ENCODE measurements at places on chromosomes 3 and 15.
A peak's percentile ranks its signal among the peaks of the same experiment; 100 is the strongest.

GRCh38 chr3:10290481-10291176 lies 2.1 kb downstream of the GHRL start:
- no peak for DNase-seq

- DNase-seq, result peak; percentile 53
These were observed 41.6 kb upstream of the ROPN1 start for GRCh38 chr3:124033360-124034015.

DNA sequence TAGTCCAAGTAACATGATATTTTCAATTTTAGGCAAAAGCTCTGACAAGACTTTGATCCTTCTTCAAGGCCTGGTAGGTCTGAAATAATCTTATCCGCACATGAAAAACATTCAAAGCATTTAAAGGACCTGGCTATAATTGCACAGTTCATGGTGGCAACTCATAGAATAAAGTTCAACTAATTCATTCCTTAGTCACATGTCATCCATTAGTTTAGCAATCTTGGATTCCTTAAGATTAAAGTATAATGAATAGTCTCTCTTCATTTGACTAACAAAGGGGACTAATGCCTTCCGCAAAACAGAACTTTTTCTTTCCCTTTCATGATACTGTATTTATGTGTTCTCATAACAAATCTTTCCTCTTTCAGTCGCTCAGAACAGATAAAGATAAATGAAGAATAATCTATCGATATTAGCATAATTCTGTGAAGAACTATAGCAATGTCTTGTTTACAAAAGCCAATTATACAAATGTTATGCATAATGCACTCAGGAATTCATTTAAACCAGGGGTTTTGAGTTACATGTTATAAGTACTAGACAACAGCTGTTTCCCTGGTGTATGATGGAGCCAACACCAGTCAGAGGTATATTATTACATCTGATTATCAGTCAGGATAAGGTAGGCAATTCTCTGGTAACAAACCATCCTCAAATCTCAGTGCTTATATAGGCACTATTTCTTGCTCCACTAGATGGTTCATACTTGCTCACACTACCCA lies 172.5 kb downstream of the POTEB3 start:
- DNase-seq, result peak; percentile 20

DNA sequence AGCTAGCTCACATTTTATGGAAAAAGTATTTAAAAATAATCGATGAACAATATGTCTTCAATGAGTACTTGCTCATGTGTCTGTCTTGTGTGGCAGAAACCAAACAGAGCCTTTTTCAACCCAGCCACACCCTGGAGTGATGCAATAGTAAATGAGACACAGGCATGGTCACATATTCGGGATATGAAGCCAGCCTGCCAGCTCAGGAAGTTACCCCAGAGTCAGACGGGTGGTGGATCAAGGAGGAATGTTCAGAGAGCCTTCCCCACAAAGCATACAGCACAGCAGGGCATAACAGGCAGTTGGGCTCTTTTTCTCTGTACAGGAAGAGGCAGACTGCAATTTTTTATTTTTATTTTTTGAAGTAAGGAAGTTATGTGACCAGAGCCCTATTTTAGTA lies 27.3 kb downstream of the LARP6 start:
- DNase-seq, result peak; percentile 95

DNA sequence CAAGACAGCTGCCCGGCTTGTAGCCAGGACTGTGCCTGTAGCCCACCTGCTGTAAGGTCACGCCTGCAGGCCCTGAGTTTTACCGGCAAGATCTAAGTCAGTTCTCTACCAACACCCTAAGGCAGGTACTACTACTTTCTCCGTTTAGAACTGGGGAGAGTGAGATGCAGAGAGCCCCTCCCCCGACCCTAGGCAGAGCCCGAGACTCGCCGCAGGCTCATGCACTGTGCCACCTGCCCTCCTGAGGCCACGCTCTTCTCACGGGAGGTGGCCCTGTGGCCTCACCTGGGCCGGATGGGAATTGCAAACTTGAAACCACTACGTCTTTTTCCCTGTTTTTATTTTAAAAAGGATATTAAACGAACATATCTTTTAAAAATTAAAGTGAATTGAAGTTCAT lies 36.9 kb upstream of the PCSK6 start:
- no peak for DNase-seq

GRCh38 chr3:120348065-120348990 lies 826 bp downstream of the LRRC58 start:
- DNase-seq, result no peak

DNA sequence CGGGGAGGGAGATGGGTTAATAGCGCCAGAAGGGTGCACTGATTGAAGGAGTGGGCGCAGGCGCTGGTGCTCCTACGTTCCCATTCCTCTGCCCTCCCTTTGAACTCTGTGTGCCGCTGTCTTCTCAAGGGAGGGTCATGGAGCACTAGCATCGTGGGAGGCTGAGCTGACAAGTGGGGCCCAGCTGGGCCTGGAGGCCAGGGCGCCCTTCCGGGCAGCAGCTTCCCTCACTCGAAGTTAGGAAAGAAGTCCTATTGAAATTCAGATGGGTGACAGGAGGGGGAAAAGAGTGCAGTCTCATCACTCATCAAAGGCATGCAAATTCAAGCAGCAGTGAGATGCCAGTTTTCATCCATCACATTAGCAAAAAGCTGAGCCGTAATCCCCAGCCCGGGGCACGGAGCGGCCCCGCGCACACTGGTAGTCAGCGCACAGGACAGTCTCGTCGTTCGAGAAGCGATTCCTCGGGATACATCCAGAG lies 128.2 kb downstream of the LRRK1 start:
- DNase-seq, result no peak

- DNase-seq, result peak; percentile 38
These were observed 7.4 kb downstream of the SPRED1 start for GRCh38 chr15:38260077-38260476.
